Stimulated activated CD4-positive, alpha-beta T cell treated with anti-CD3 and anti-CD28 coated beads, Interleukin-4, amount 100 ng/mL, for 48 hours (primary cell): ENCODE measurements at places on chromosomes 1 and 21.

- no peak for DNase-seq
Observed at GRCh38 chr1:86477256-86477655, 8.5 kb downstream of the CLCA1 start.

DNA sequence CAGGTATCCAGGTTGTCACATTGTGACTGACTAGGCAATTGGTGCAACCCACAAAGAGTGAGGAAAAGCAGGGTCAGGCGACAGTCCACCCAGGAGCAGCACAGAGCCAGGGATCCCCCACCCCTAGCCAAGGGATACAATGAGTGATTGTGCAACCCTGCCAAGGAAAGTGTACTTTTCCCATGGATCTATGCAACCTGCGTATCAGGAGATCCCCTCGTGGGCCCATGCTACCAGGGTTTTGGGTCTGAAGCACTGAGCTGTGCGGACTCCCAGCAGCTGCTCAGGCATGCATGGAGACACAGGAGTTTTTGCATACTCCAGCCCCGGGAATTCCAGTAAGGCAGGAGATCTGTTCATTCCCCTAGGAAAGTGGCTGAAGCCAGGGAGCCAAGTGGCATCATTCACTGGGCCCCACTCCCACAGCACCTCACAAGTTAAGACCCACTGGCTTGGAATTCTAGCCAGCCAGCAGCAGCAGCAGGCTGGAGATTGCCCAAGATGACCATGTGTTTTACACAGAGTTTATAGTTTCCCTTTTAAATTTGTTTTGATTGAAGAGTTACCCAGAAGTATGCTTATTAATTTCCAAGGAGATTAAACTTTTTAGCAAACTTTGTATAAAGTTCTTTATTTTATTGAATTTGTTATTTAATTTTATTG, 136.0 kb downstream of the LTN1 start:
- no peak for DNase-seq

DNA sequence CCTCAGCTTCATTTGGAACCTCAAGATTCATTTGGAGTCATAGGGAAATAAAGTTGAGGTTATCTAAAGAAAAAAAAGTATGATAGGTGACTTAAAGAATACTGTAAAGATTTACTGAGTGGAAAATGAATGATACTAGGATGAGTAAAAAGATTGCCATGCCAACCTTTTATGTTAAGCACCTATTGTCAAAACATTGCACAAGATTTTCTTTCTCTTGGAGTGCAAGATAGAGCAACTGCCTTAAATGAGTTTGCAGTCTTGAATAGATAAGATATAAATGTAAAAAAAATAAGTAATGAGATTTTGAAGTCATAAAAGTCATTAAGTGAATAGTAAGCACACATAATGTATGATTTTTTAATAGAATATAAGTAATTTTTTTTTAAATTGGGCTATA, 5.1 kb upstream of the ANGPTL1 start:
- no peak for DNase-seq

DNA sequence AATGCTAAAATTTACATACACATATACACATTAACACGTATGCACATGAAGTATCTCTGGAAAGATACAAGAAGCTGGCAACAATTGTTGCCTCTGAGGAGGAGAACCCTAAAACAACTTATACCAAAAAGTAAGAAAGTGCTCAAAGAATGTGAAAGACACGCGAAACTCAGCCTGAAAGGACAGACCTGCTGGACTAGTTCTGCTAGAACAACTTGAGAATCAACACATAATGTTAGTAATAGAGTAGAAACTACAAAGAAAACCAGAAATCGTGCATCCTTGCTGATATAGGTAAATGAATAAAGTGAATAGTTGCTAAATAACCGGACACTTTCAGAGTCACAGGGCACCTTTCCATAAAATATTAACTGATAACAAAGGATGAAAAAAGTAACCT, 242.5 kb downstream of the RERE start:
- no peak for DNase-seq

GRCh38 chr1:243482141-243483022, 226.5 kb downstream of the SDCCAG8 start:
- no peak for DNase-seq

- DNase-seq = peak; percentile 61
Observed at GRCh38 chr1:220733086-220733601, 15.0 kb upstream of the MTARC2 start.

DNA sequence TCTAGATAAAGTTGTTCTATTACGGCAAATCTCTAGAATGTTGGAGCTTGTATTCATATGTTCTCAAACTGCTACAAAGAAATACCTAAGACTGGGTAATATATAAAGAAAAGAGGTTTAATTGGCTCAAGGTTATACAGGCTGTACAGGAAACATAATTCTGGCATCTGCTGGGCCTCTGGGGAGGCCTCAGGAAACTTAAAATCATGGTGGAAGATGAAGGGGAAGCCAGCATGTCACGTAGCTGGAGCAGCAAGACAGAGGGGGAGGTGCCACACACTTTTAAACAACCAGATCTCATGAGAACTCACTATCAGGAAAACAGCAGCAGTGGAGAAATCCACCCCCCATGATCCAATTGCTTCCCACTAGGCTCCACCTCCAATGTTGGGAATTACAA, 390.4 kb upstream of the ADGRL4 start:
- no peak for DNase-seq

DNA sequence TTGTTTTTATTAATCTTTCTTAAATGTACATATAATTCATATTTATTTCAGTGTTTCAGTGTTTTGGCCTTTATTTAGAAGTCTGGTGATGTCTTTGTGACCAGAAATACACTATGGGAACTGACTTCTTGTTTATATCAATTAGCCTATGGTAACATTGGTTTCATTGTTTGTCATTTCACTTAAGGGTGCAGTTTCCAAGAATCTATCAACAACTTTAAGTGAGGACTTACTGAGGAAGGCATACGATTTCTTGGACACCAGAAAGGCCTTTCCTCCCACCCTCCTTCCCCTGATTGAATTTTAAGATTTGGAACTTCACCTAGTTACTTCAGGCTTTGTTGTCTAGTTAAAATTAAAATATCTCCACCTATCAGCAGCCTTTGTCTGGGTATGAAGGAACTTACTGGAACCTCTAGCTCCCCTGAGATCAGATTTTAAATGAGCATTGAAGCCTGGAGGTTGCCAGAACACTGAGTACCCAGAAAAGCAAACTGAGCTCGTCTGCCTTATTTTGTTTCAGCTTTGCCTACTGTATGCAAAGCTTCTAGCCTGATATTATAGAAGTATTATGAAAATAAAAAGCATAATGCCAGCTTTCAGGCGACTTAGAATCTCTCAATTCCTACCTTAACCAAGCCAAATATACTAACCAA, 34.2 kb downstream of the HLCS start:
- no peak for DNase-seq

GRCh38 chr21:38321568-38321967, 64.8 kb downstream of the KCNJ15 start:
- no peak for DNase-seq

DNA sequence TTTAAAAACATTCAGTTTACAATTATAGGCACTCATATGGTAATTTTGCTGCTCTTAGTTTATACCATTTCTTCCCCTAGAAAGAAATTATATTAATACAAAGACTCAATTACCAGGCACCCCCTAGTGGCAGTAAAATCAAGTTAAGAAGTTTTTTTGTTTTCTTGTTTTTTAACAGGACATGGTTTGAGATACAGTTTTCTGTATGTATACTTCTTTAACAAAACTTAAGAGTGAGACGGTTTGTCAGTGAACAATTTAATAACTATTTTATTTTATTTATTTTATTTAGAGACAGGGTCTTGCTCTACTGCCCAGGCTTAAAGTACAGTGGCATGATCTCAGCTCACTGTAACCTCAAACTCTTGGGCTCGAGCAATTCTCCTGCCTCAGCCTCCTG, 224.6 kb downstream of the FAF1 start:
- DNase-seq = no peak

DNA sequence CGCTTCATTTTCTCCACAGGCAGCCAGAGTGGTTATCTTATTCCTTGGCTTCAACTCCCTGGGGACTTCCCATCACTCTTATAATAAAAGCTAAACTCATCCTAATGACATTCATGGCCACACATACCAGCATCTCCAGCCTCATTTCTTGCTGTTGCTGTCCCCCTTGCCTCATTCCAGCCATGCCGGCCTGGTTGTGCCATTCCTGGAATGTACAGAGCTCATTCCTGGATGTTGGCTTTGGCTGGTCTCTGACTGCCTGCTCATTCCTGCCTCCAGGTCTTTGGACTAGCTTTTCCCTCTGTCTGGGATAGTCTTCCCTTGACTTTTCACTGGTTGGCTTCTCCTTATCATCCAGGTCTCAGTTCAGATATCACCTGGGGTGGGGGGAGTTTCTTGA, 2.4 kb upstream of the PEF1 start:
- no peak for DNase-seq

GRCh38 chr1:226710501-226710900, 28.6 kb downstream of the ITPKB start:
- DNase-seq = no peak

DNA sequence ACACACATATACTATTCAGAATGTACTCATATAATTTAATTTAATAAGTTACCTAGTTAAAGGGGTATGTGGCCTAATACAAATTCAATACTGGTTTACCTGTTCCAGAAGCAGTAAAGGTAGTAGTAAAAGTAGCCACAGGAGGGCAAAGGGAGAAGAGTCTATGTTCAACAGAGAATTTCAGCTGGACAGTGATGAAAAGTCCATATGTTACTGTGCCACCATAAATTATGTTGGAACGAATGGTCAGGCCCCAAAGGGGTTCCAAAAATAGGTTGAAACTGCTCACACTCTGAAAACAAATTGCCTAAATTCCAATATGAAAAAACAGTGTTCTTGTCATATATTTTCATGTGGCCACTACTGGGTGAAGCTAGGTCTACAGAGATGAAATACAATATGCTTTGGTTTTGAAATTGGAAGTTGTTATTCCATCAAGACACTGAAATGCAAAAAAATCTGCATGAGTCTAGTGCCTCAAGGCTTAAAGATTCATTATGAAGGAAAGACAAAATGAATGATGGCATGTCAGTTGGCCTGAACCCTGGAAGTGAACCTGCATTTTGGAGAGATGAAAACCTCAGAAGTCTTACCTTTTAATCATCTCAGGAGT, 78.4 kb downstream of the GPATCH2 start:
- DNase-seq = no peak

DNA sequence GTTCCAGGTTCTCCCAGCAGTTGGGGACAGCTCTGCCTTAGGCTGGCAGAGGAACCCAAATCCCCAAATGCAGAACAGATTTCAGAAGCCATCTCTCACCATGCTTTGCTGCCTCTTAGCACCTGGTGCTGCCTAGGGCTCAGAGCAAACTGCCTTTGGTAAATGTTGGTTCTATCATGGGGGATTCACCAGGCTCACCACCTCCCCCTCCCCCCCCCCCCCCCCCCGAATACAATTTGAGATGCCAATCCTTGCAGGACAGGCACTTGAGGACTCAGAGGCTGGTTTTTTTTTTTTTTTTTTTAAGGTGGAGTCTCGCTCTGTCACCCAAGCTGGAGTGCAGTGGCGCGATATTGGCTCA, 447 bp upstream of the PAQR6 start:
- DNase-seq = no peak

- DNase-seq = no peak
Observed at GRCh38 chr1:45191418-45191783, 15.0 kb downstream of the ZSWIM5 start.
